HCT116 (cell line): ENCODE measurements at places on chromosomes 12 and 14.

GRCh38 chr14:83379436-83379835 lies 1845.8 kb upstream of the SEL1L start:
- no peak for DNase-seq

- no peak for DNase-seq
Measured at GRCh38 chr14:61646366-61647116, 48.8 kb upstream of the HIF1A start.

GRCh38 chr12:50689437-50689836 lies 74.5 kb upstream of the ATF1 start:
- no peak for DNase-seq

DNA sequence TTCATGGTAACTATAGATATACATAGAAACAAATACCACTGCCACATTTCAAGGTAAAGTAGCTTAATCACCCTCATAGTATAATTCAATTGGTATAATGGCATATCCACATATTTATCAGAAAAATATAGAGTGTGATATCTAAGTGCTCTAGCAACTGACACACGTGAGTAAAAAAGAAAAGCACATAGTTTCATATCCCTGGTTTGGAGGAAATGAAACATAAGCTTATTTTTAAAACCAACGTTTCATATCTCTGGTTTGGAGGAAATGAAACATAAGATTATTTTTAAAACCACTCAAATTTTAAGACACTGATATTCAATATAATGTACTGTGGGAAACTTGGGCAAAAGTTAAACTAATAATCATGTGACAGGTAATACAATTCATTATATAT lies 2.1 kb downstream of the OR6C70 start:
- no peak for DNase-seq

DNA sequence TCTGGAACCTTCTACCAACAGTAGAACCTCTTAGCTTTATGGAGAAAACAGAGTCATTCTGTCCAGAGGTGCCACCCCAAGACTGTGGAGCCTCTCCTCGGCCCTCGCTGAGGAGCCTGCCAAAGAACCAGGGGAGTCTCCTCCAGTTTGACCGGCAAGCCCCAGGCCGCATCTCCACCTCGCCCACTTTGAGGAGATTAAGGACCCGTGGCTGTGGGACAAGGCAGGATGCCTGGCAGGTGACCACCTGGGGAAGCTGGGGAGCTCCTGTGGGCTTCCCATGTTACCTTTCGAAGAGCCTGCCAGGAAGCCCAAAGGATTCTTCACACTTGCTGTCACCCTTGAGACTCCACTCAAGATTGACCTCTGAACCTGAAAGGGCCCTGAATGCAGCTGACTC lies 3.8 kb downstream of the PLEKHG7 start:
- DNase-seq, result no peak

GRCh38 chr12:68481181-68481941 lies 129.3 kb upstream of the RAP1B start:
- DNase-seq, result no peak

DNA sequence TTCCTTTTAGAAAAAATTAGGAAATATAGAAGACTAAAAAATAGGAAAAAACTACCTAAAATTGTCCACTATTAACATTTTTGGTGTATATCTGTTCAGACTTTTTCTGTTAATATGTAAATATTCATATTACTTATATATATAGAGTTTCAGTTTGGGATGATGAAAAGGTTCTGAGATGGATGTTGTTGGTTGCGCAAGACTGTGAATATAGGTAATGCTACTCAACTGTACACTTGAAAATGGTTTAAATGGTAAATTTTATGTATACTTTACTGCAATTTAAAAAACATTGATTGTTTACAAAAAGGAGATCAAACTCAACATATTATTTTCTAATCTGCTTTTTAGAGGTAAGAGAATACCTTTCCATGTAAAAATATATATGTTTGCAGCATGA lies 200.9 kb downstream of the RAD51B start:
- no peak for DNase-seq

- DNase-seq, result peak; percentile 54
Measured at GRCh38 chr12:96427269-96427729, 27.1 kb upstream of the CDK17 start.

DNA sequence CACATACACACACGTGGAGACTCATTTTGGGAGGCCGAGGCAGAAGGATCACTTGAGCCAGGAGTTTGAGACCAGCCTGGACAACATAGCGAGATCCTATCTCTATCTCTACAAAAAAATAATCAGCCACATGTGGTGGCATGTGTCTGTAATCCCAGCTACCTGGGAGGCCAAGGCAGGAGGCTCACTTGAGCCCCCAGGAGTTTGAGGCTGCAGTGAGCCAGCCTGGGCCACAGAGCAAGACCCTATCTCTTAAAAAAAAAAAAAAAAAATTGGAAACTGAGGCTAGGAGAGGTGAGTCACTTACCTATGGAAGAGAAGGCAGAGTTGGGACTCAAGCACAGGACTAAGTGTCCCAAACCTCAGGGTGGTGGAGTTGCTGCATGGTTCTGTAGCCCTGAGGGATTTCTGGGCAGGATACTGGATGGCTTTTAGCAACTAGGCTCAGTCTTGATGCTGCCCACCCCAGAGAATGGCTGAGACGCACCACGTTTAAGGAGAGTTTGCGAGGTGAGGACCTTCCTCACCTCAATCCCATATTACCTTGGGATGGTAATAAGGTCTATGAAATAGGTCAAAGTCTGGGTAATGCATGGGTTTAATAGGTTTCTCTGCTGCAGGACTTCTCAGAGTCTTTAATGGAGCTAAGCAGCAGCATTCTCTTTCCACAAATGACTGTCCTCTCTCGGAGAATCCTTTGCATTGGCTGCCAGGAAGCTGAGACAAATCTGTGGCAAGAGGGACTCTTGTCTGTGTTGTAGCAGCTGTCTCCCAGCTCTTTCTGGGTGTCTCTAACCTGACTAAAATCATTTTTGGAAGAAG lies 35.6 kb downstream of the SH2B3 start:
- DNase-seq, result no peak

DNA sequence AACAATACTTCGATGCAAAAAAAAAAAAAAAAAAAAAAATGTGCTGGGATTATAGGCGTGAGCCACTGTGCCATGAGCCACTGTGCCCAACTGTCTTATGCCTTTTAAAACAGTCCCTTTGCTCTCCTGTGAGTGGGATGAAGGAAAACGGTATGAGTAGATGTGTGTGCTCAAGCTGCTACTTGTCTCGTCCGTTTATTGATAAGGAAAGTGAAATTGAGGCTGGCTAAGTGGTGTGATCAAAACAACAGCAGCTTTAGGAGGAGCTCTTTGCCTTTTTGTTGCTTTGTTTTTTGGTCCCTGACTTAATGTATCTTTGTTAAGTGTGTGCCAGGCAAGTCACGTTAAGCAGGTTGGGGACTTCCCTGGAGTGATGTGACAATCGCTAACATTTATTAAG lies 275.9 kb downstream of the TMEM132C start:
- DNase-seq, result no peak

DNA sequence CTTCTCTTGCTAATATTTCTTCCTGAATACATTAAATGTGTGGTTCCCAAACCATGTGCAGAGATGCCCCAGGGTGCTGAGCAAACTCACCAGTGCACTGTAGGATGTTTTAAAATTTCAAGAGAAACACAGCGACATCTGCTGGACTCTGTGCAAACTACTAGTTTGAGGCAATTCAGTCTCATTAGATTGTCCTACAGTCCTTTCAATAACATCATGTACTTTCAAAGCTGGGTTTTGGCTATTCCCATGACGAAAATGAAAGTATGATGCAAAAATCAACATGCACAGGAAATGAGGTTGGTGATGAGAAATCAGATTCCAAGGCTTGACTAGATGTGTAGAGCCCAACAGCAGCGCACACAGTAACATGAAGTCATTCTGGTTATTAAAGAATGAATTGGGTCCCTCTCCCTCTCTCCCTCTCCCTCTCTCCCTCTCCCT lies 66.3 kb downstream of the CLIP1 start:
- peak; percentile 34 for DNase-seq

DNA sequence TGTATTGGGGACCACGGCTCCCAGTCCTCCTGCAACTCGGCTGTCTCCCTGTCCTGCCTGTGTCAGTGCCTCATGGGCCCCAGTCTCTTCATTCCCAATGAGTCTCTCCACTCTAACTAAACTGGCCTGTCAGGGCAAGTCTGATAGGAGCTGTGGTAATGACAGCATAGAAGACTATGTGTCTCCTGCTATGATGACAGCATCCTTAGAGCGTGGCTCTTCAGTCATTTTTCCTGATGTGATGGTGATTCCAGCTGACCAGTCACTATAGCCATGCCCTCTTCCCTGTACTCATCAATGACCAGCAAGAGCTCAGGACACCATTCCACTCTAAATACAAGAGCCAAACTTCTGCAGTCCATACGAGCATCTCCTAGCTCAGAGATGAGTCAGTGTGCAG lies 339.8 kb downstream of the PCNX1 start:
- DNase-seq, result no peak

DNA sequence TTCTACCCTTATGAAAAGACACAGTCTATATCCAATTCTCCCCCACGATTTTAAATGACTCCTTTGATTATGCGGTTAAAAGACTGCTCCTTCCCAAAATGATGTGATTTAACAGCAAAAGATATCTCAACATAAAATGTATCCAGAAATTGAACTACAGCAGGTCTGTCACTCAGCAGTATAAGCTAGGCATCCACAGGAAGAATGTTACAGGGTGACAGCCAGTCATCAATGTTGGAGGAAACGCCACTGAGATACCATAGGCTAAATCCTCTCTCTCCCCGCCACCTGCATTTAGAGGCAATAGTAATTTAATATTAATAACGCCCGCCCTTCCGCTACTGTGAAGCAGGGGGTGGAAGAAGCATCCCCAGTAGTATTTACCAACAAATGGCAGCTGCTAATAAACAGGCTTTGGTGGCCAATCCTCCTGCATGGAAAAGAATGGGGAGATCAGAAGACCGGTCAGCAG lies 613 bp downstream of the RECQL start:
- DNase-seq, result no peak

DNA sequence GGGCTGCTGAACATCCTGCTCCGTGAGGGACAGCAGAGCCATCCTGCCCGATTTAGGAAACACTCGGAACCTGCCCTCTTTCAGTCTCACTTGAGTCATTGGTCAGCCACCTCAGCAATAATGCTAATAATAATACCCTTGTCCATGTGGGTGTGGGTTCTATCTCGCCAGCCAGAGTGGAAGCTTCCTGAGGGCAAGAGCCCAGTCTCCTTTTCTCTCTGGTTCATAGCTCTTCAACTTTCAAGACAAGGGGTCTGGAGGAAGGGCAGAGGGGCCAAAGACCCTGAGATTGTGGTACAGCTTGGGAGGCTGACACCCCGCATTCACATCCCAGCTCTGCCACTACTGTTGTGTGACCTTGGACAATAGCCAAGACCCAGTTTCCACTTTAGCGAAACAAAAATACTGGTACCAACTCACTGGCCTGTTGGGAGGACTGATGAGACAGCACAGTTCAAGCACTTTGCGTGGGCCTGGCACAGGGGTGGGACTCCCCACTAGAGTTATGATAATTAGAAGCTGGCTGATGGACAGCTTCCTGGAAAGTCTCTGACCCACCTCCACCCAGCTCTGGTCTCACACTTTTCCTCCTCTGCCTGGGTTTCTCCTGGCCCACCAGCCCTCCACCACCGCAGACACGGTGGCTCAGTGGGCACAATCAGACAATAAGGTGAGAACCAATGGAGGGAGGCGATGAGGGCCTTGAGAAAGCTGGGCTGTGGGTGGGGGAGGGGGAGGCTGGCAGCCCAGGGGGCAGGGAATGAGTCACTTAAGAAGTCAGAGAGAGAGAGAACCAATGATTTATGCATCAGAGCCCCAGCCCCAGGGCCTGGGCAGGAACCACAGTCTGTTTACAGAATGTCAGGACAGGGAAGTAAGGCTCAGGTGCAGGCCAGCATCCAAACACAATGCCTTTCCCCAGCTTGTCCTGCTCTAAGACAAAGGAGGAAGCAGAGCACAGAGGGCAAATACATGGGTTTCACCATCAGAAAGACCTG lies 9.6 kb downstream of the FAIM2 start:
- DNase-seq, result peak; percentile 7

DNA sequence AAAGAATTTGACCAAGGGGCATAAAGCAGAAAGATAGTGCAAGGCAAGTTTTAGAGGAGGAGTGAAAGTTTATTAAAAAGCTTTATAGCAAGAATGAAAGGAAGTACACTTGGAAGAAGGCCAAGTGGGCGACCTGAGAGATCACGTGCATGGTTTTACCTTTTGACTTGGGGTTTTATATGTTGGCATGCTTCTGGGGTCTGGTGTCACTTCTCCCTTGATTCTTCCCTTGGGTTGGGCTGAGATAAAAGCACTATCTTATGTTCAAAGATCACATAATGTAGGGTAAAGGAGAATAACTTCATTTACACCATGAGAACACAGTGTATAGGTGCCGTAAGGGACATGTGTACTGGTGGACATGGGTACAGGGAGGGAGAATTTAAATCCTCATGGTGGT lies 17.7 kb upstream of the TMEM30B start:
- no peak for DNase-seq
